ENCODE measurements at places on chromosomes 16 and 17. TPM values are rescaled to one million over a fixed set of nuclear protein-coding genes. Genes with fewer than 3 reads are reported as not detected.

Gene TPPP3
- total RNA-seq, result 0.10 TPM

Gene PYY
- total RNA-seq, result not detected

Gene NPIPA2
- 0.25 TPM for total RNA-seq

Gene TPSG1
- not detected for total RNA-seq

Gene CFAP97D1
- under 0.01 TPM for total RNA-seq

Gene KRT12
- not detected for total RNA-seq

DNA sequence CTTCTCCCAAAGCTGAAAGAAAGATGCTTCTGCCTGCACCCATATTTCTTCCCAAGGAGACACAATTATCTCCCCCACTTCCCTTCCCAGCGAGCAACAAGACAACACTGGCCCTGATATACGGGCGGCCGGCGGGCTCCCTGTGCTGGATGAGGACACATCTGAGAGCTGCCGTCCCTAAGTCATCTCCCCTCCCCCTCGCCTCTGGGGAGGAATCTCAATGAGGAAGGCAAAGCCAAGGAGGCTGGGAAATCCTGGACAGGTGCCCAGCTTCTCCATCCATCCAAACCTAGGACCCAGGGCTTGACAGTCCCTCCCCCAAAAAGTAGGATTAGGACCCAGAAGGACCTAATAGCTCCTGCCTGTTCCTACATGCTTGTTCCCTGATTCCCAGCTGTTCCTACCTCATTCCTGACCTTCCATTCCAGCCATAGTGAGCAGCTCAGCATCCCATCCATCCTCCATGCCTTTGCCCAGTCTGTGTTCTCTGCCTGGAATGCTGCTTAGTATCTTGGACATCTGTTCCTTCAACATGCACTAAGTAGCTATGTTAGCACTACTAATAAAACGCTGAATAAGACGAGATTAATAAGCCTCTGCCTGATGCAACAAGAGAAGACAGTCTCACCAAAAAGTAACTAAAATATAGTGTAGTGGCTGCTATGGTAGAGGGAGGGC is 167.9 kb downstream of the CCT6B start:
- no peak for DNase-seq

- DNase-seq, result no peak
Measured at GRCh38 chr17:51389875-51390274, 129.5 kb downstream of the UTP18 start.

GRCh38 chr16:5205361-5206040 is 107.9 kb upstream of the EEF2KMT start:
- no peak for DNase-seq

GRCh38 chr17:45975640-45976295 is 23.3 kb upstream of the STH start:
- DNase-seq, result no peak

GRCh38 chr17:65896889-65897288 is 295.0 kb downstream of the CEP112 start:
- no peak for DNase-seq

DNA sequence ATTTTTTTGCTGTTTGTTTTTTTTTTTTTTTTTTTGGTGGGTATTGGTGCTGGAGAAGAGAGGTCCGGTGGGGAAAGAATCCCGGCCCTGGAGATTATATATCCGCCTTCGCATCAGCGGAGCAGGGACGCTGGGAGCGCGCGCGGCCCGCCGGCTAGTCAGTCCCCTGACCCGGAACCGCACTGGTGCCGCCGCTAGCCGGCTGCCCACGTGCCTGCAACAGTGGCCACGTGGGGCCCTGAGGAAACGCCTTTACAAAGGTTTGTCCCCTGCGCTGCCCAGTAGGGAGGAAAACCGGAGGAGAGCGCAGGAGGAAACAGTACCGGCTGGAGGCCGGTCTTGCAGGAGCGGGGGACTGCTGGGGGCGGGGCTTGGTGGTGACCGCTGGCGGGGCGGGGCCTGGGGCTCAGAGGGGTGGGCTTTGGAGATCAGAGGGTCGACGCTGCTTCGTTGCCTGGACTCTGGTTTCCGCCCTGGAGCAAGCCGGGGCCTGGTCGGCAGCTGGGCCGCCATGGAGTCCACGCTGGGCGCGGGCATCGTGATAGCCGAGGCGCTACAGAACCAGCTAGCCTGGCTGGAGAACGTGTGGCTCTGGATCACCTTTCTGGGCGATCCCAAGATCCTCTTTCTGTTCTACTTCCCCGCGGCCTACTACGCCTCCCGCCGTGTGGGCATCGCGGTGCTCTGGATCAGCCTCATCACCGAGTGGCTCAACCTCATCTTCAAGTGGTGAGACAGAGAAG is at the start of gene G6PC3:
G6PC3 (plus strand) TSS at position 281 of the 743 bp plus-strand sequence; CDS start at position 512, 231 bp downstream.
- peak; percentile 93 for DNase-seq

DNA sequence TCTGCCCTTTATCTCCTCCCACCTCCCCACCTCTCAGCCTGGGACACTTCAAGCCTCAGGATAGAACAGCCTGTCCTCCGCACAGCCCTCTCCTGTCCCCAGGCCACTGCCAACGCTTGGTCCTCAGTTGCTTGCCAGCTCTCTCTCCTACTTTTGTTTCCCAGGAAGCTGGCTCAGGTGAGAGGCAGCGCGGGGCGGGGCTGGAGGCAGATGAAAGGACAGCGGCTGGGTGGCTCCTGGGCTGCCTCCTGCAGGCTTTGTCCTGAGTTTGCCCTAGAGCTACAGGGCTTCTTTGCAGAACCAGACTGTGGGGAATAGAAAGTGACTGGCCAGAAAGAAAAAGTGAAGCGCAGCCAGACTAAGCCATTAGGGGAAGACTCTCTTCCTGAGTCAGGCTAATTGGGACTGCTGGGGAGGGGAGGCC is 48.2 kb upstream of the CDC42EP4 start:
- DNase-seq, result no peak

- no peak for DNase-seq
Measured at GRCh38 chr17:29060475-29060874, 17.5 kb downstream of the PIPOX start.
